ENCODE measurements at places on chromosomes 4 and X.
A peak's percentile ranks its signal among the peaks of the same experiment; 100 is the strongest.

DNA sequence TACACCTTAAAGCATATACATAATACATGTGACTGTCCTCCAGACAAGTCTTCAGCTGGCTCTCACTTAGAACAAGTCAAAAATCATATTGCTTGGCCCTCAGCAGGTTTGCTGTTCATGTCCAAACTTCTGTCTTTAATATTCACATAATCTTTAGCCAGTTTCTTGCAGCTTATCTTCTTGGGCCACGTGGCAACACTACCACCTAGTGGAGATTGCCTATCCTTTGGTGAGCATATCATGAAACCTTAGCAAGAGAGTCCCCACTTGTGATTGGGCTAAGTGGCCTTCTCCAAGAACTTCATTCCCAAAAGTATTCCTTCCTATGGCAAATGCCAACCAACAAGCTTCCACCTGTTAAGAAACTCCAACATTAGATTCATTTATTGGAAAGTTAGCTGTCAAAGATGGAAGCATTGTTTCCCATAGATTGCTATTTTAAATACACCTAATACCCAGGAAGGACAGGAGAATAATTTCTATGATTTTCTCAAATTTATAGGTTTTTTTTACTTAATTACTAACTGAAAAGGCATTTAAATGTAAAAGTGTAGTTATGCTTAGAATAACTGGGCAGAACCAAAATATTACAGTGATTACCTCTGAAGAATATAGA, 231.9 kb upstream of the INTU start:
- DNase-seq = peak; percentile 36

- DNase-seq = no peak
Observed at GRCh38 chr4:118348886-118349285, 3.9 kb downstream of the PRSS12 start.

- no peak for DNase-seq
Observed at GRCh38 chr4:77600521-77601451, 4.8 kb upstream of the CXCL13 start.

DNA sequence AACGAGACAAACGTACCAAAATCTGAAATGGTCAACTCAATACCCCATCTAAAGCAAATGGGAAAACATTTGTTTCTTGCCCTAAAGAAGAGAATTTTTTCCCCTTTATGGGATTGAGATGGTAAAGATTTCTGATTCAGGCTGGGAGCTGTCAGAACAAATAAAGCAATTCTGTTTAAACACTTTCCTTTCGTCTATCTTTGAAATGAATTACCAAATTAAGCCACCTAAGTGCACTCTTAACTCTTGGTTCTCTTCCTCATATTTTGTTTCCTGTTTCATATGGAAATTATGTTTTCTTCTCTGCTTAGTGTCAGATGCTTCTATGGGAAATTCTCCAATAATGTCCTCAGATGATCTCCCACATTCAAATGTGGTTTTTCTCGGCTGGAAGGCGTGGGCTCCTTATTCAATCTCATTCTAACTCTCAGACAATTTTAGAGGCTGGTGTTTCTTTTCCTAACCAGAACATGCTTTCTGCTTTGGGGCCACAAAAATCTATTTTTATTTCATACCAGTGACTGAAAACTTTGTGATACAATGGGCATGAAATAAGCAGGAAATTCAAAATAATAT, 50.3 kb upstream of the HPF1 start:
- no peak for DNase-seq

GRCh38 chrX:140764401-140764919, 54.9 kb downstream of the LINC00632 start:
- DNase-seq = no peak

DNA sequence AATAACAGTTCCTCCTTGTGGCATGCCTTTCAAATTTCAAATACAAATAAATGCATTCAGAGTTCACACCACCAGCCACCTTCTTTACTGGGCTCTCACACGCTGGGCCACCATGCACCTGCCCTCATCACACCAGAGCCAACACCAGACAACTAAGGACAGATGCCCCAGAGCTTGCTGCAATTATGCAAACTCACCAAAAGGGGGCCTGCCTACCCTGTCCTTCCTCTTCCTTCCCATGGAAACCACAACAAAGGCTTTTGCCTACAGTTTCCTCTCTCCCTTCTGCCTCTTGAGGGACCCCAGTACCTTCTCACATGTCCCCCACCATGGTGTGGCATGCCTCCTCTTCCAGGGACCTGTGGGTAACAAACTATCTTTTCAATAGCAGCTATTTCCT, 1333.9 kb upstream of the TENM3 start:
- no peak for DNase-seq
